ENCODE measurements at places on chromosomes 6 and 20.

DNA sequence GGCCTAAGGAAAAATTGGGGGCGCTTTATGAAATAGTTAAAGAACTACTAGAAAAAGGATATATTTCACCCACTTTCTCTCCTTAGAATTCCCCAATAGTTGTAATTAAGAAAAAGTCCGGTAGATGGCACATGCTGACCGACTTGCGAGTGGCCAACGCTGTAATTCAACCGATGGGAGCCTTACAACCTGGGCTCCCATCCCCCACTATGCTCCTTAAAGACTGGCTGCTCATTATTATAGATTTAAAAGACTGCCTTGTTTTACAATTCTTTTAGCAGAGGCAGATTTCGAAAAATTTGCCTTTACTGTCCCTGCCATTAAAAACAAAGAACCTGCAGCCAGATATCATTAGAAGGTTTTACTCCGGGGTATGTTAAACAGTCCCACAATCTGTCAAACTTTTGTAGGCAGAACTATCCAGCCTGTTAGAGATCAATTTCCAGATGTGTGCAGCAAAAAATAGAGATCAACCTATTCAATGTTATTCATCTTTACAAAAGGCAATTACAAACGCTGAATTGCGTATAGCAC lies 58.5 kb upstream of the PRSS16 start:
- DNase-seq: peak; percentile 81

- DNase-seq: no peak
Observed at GRCh38 chr6:34285448-34286164, 36.8 kb upstream of the SMIM29 start.

DNA sequence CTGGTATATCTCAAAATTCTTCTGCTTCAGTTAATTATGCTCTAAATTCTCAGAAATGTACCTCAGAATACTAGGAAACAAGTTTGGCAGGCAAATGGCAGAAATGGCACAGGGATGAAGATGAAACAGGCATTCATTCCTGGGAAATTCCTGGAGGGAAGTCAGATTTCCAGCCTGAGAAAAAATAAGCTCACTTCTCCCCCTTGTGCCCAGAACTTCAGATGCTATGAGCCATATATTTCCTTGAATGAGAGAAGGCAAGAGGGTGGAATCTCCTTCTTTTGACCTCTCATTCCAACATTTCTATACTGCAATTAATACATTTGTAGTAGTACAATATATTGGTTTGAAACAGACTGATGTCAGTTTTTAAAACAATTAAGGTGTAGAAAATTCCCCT lies 22.8 kb downstream of the RGS17 start:
- DNase-seq: peak; percentile 64

GRCh38 chr20:48421547-48421946 lies 406.3 kb downstream of the PREX1 start:
- no peak for DNase-seq

GRCh38 chr20:42082611-42083010 lies 464.4 kb upstream of the CHD6 start:
- peak; percentile 48 for DNase-seq

DNA sequence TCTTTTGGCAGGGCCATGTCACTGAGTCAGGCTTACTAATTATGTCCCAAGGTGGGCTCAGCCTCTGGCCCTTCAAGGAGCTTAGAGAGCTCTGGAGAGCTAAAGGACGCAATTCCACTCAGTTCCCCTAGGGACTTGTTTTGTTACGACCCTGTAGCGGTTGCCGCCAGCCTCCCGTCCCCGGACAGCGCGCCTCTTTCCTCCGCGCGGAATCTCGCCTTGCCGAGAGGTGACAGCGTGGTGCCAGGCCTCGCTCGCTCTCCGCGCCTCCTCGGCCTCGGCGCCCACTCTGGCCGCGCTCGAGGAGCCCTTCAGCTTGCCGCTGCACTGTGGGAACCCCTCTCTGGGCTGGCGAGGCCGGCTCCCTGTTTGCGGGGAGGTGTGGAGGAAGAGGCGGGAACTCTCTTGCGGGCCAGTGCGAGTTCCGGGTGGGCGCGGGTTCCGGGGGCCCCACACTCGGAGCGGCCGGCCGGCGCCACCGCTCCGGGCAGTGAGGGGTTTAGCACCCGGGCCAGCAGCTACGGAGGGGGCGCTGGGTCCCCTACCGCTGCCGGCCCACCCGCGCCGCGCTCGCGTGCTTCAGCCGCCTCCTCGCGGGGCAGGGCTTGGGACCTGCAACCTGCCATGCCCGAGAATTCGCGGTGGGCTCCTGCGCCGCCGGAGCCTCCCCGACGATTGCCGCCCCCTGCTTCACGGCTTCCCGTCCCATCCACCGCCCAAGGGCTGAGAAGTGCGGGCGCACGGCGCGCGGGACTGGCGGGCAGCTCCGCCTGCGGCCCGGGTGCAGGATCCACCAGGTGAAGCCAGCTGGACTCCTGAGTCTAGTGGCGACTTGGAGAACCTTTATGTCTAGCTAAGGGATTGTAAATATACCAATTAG lies 9.9 kb upstream of the ZNF311 start:
- peak; percentile 38 for DNase-seq

GRCh38 chr6:99618649-99619408 lies 12.2 kb downstream of the PRDM13 start:
- no peak for DNase-seq

DNA sequence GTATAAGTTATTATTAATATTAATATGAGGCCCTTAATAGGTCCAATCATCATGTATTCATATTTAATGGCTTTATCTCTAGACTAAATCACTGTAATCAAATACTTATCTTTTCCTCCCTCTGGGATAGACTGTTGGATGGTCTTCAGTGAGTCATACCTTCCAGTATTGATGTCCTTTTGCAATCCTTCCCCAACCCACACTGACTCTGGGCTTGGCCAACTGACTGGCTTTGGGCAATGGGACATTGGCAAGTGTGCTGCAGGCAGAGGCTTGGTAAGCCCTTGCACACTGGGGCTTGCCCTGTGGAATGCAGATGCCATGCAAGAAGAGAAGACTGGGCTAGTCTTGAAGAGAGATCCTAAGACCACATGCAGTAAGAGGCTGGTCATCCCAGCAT lies 136.6 kb downstream of the CCDC170 start:
- DNase-seq: peak; percentile 10

DNA sequence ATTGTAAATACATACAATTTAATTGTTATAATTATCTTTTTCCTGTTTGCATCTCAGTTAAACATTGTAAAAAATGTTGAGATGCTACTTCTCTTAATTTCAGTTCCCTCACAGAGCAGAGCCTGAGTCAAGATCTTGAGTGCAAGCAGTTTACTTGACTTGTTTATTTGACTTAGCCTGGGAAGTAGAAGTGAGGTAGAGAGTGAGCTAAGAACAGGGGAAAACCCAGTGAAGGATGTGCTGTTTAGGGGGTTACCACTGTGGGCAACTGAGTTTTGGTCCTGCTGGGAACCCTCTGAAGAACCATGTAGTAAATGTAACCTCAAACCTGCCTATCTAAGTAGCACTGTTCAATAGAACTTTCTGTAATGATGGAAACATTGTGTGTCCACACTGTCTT lies 495.2 kb upstream of the FLRT3 start:
- DNase-seq: no peak

- no peak for DNase-seq
Observed at GRCh38 chr6:82681119-82681714, 317.6 kb downstream of the TPBG start.

DNA sequence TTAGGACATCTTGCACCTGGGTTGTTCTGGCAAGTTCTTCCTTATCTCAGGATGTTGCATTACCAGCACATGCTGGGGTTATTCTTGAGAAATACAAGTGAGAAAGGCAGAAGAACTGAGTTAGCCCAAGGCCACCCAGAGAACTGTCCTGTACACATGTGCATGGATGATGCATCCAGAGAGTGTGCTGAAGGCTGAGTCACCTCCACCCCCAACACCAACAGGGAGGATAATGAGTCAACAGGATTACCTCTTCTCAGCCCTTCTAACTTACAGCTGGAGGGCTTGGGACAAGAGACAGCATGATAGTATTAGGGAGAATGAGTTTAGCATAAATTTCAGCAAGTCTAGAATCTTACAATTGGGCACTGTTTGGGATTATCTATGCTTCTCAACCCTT lies 8.5 kb downstream of the SCGN start:
- DNase-seq: peak; percentile 93

- peak; percentile 74 for DNase-seq
Observed at GRCh38 chr6:53986165-53986720, 125.0 kb upstream of the MLIP start.

- DNase-seq: no peak
Observed at GRCh38 chr6:166658115-166658791, 31.2 kb upstream of the RPS6KA2 start.

GRCh38 chr6:79719248-79719960 lies 88.3 kb downstream of the SH3BGRL2 start:
- DNase-seq: peak; percentile 87

DNA sequence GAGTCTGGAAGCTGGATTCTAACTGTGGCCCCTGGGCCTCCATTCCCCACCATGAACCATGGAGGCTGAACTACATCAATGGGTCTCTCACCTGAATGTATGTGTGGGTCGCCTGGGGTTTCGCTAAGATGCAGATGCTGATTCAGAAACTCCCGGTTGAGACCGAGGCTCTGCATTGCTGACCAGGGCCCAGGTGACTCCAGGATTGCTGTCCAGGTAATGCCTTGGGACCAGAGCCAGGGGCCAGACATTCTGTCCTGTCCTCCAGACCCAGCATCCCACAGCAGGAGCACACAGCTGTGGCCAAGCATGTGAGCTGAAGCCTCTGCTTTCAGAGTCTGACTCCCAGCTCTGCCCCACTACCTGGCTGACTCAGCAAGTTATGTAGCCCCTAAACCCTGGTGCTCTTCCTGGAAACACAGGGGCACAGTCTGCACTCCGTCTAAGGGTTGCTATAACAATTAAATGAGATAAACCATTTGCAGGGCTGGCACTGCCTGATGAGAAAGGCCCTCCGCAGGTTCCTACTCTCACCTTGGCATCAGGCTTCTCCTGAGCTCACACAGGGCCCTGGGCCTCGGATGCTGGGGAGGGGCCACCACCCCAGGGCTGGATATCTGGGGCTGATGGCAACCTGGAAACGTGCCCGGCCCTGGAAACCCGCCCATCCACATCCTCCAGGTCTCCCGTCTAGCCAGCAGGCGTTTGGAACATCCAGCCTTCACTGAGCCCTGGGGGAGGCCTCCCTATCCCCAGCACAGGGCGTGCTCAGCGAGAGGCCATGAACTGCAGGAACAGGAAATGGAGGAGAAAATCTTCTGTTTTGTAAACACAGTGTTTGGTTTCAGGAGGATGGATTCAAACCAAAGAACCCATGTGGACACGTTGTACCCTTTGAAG lies 175.7 kb downstream of the DLL1 start:
- DNase-seq: no peak

- DNase-seq: peak; percentile 96
Observed at GRCh38 chr6:8085053-8085511, 17.3 kb downstream of the EEF1E1 start.

GRCh38 chr6:160974304-160974771 lies 17.2 kb upstream of the MAP3K4 start:
- peak; percentile 100 for DNase-seq

GRCh38 chr6:43495409-43495941 lies 14.7 kb downstream of the LRRC73 start:
- DNase-seq: peak; percentile 17
